COLO829 (cell line): ENCODE measurements at places on chromosomes 11 and 22.

GRCh38 chr11:57347336-57347735 is 9.2 kb downstream of the P2RX3 start:
- no peak for DNase-seq

DNA sequence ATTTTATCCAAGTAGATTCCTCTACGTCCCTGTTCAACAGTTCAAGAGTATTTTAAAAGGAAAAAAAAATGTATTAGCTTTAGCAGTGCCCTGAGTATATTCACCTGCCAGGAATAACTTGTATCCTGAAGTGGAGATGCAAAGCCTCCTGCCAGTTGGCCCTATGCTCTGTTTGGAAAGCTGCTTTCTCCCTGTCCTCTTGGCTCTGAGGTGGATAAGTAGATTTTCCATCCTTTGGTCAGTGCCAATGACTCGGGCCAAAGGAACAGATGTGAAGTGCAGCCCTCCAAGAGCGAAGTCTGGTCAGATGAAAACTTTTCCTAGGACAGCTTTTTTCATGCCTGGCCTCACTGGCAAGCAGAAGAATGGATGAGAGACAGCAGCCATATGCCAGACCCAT is 839.9 kb upstream of the TENM4 start:
- DNase-seq = no peak

GRCh38 chr11:118885831-118886565 is 2.3 kb downstream of the CXCR5 start:
- DNase-seq = no peak

DNA sequence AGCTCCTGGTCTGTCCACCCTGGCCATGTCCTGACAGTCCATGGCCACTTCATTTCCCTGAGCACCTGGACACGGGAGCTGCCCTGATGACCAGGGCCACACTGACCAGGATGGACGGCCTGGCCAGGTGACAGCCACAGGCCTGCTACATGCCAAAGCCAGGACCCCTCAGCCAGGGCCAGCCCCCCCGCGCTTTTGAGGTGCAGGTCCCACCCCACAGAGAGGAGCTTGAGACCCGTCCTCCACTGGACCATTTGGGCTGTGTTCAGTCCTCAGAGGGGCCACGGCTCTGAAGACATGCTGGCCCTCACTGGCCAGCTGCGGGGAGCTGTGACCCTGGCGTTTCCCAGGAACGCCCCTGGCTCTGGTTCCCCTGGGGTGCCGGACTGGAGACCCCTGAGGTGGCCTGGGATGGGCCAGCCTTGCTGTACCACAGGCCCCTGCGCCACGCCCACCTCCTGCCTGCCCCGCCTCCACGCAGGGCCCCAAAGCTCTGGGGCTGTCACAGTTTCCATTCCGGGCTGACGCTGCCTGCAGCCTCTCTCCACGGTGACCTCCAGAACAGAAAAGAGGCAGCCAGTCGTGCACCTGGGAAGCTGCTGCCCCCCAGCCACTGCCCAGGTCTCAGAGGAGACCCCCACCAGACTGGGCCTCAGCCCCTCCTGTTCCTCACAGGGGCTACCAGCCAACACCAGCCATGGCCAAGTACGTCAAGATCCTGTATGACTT is 18.2 kb downstream of the EPS8L2 start:
- no peak for DNase-seq

- DNase-seq = no peak
Measured at GRCh38 chr11:1783725-1784529, 20.2 kb upstream of the CTSD start.

DNA sequence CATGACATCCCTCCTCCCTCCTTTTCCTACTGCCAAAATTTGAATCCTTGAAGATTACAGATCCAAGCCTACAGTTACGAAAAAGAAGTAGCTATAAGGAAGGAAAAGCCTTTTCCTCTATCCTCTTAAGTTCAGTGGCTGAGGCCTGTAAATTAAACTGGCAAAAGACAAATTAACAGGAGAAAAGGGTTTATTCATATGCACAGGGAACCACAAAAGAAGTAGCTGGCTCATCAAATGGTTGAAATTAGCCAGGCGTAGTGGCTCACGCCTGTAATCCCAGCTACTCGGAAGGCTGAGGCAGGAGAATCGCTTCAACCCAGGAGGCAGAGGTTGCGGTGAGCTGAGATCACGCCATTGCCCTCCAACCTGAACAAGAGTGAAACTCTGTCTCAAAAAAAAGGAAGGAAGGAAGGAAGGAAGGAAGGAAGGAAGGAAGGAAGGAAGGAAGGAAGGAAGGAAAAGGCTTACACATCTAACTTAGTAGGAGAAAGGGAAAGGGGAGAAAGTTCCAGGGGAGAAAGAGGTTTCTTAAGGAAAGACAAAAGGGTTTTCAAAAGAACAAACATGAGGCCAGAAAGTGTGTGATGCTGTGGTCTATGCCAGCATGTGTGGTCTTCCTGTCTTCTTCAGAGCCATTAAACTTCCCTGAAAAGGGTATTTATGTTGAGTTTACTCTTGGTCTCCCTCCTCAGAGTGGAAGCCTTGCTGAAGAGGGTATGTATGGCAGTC is 5.1 kb upstream of the SMPD1 start:
- no peak for DNase-seq

DNA sequence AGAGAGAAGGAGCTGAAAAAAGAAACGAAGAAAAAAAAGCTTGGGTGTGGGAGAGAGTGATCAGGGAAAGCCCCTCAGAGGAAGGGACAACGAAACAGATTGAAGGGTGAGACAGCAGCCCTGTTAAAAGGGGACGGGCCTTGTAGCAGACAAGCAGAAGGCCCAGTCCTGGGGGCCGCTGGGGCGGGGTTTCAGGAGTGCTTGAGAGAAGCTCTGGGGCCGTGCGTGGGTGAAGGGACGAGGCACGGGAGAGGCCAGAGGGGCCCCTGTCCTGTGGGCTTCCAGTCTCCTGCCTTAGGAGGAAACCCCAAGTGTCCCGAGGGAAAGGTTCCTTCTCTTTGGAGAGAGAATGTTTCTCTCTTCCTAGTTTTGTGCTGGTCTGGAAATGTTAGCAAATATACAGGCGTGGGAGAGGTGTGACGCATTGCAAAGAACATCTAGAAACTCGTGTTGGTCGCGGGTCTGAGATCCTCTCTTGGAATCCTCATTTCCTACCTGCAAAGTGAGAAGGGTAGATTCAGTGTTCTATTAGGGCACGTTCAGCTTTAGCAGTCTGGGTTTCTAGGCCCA is 28.6 kb downstream of the ADAMTS15 start:
- DNase-seq = no peak

DNA sequence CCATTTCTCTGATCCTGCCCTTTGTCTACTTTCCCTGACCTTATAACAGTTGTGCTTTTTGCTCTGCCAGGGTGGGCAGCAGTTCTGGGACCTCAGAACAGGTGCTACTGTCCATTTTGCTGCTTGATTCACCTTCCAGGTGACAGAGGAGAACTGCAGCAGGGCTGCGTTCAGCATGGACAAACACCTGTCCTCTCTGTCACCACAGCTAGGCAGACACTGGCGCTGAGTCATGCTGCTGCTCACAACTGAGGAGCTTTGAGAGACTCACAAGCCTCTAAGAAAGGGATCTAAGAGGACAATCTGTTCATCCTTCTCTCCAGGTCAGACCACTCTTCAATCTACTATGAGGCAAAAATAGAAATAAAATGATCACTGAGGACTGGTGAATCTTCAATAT is 1144.5 kb upstream of the CCDC90B start:
- no peak for DNase-seq

DNA sequence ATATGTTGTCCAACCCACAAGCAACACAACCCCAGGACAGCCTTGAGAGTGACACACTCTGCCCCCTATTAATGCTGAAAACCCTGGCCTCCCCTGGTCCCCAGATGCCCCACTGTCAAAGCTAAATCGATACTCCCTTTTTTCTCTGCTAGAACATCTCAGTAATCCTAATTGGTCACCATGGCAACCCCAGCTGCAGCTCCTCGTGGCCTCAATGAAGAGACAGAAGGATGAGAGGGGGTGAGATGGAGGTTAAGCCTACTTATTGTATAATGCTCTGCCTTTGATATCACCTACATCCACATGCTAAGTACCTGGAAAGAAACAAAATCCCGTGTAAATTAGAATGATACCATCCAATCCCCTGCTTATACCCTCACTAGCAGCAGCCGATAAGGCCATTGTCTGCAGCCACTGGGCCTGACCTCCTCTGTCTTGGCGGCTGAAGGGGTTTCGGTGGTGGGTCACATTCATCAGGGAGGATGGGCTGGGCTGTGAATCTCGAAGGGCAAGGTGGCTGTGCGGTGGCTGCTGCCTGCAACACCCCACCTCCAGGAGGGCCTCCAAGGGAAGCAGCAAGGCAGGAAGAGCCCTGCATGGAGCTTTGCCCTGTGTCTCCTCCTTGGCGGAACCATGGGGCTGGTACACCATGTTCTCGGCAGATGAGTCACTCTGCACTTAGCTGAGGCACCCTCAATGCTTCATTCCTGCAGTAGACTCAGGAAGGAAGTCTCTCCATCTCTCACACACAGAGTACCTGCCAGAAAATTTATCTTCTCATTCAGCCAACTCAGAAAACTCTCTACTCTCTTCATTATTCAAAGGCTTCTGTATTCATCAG is 399.5 kb downstream of the BUD13 start:
- DNase-seq = no peak

DNA sequence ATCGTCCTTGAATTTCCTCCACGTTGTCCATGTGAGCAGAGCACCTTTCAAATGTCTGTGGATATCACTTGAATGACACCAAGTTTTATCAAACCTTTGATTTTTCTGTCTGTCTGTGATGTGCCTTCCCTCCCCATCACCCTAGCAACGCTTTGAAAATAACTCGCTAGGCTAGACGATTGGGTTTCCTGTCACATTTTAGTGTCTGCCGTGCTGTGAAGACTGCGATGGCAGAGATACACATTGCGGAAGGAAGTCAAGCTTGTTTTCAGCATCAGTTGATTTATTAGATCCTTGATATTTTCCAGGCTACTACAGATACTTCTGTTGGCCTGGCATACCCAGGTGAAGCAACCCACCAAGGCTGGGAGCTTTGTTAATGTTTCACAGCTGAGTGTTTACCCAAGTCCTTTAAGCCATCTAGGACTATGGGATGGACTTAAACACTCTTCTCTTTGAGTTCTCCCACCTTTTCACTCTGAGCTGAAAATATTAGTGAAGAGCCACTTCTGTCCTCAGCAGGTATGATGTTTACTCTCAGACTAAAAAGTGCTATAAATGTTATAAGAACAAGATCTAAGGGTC is 93.6 kb upstream of the CD44 start:
- no peak for DNase-seq
